ENCODE measurements at places on chromosomes 12 and 14.

- DNase-seq, result peak; percentile 27
Measured at GRCh38 chr14:92960706-92961566, 38.0 kb downstream of the CHGA start.

DNA sequence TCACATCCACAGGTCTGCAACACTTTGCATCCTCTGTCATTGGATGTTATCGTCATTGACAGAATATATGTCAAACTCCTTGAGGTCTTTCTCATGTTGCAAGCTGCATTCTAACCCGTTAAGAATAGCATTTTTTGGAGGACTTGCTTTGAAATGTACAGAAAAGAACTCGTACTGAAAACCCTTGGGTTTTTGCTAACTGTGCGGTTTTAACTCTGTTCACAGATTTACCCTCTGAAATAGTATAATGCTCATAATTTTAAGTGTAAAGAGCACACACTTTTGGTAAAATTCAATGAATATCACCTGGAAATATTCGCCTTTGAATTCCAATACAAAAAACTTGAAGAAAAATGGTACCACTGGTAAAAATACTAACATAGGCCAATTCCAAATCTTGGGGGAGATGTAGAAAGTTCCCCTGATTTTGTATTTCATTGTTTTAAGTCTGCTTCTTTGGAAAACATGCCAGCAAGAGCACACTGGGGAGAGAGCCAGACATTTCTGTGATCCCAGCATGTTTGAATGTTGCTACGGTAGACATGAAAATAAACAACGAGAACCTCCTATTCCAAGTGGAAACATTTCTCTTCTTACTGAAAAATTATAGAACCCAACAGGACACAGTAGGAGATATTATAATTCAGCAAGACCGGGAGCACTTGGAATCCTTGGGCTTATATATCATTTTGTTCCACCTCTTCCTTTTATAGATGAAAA is 446.0 kb downstream of the AEBP2 start:
- DNase-seq, result no peak

GRCh38 chr12:124399622-124400021 is 104.7 kb downstream of the RFLNA start:
- DNase-seq, result no peak

DNA sequence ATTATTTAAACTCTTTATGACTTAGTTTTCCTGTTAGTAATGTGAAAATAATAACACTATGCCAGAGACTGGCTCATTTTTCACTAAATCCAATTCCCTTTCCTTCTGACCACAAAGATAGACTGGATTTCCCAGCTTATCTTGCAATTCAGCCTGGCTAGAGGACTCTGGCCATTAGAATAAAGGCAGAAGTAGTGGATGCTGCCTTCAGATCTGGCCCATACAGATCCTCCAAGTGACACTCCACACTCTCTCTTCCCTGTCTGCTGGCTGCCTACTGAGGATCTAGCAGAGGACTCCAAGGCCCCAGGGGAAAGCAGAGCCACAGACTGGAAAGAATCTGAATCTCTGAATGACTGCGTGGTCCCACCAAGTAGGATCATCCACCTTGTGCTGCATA is 188.8 kb upstream of the LMNTD1 start:
- DNase-seq, result no peak

DNA sequence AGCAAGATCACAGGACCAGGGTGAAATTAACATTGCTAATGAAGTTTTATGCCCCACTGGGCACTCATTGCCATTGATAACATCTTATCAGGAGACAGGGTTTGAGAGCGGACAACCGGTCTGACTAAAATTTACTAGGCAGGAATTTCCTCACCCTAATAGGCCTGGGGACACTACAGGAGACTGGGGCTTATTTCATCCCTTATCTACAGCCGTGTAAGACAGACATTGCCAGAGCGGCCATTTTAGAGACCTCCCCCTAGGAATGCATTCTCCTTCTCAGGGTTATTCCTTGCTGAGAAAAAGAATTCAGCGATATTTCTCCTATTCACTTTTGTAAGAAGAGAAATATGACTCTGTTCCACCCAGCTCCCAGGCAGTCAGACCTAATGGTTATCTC is 8.3 kb downstream of the OR4K17 start:
- no peak for DNase-seq

DNA sequence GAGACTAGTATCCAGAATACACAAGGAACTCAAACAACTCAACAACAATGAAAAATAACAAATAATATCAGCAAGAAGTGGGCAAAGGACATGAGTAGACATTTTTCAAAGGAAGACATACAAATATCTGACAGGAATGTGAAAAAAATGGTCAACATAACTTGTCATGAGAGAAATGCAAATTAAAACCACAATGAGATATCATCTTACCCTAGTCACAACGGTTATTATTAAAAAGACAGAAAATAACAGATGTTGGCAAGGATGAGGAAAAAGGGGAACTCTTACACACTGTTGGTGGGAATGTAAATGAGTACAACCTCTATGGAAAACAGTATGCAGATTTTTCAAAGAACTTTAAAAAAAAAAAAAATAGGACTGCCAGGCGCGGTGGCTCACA is 20.4 kb downstream of the VWF start:
- no peak for DNase-seq

DNA sequence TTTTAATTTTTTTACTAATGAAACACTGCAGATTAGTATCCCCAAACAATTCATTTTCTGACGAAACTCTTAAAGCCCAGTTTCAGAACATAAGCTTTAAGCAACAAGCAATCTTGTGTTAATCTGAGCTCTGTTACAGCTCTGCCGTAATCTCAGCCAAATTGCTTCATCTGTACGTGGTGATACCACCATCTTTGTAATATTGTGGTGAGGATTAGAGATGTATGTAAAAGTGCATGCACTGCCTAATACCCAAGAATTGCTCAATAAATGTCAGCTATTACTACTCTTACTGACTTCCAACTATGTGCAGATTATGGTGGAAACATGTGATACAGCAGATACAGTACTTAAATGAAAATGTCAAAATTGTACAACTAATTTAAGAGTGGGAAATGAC is 1.8 kb downstream of the AKAP5 start:
- DNase-seq, result no peak

DNA sequence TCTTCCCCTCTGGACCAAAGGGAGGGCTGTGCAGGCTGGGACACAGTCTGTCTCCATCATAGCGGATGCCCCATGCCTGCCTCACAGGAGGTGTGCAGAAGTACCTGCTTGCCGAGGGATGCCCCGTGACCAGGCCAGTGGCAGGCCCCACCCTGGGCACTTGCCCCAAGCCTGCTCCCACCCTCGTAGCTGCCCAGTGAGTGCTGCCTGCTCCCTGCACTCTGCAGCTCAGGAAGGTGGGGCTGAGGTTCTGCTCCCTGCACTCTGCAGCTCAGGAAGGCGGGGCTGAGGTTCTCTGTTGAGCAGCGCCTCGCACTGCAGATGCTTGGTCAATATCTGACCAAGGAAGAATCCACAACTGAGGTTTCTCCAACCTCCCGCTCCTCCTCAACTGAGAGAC is 6.9 kb downstream of the MMAB start:
- DNase-seq, result no peak

GRCh38 chr12:27549236-27549800 is 25.3 kb downstream of the PPFIBP1 start:
- DNase-seq, result no peak

- no peak for DNase-seq
Measured at GRCh38 chr12:92130999-92131398, 14.6 kb downstream of the BTG1 start.

DNA sequence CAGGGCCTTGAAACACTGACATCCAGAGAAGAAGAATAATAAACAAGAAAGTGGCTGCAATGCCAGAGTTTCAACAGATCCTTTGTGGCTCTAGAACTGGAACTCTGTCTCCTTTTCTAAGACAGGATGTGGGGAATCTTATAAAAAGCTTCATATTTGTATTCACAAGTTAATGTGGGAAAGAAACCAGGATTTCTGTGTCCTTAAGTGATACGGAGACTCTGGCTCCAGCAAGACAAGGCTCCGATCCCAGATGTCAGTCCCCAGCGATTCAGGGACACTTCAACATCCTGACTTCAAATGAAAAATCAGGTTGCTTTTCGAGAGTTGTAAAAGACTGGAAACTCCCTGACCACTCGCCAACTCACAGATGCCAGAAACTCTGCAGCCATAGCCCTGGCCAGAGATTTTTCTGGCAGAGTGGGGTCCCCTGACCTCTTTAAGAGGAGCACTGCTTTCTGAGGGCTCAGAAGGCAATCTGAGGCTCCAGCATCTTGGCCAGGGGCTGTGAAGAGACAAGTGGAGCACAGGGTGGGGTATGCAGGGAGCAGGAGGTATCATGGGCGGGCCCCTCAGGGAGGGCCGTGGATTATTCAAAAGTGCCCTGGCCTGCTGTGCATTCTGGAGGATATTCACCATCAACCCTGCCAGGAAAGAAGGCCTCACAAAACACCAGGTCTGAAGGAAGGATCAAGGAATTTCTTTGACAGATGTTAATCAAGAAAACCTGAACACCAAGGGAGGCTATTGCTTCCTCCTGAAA is 53.3 kb downstream of the TMX1 start:
- DNase-seq, result no peak

DNA sequence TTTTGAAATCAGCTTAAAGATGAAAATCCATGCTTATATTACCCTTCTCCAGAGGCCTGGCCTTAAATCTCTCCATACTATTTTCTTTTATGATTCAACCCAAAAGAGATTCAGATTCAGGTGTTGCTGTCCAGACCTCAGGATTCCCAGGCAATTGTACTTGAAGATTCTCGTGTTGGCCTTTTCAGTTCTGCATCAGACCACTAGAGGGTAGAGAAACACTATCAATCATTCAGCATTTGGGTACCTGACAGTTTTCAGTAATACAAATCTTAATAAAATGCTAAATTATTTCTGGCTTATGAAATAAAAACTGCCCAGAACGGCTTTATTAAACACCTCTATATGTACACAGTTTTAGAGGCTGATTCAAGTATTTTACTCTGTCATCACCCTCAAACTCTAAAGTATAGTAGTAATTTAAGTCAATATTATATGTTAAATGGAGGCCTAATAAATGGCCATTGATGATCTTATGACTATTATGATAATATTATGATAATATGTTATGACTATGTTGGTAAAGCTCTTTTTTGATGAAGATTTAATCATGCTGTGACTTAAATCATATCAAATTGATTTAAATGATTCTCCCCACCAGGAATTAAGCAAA is 301.1 kb downstream of the DUSP6 start:
- DNase-seq, result no peak

DNA sequence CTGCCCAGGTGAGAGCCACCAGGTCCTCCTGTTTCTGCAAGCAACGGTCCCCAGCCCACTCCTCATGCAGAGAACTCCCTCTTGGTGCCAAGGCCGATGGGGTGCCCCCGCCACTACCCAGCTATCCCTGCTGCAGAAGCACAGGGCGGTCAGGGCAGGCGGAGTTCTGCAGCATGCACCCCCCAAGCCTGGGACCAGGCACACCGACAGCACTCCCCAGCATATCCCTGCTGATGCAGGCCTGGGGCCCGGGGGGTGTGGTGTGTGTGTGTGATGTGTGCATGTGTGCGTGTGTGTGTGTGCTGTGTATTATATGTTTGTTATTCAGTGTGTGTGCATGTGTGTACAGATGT is 27.7 kb upstream of the FZD10 start:
- DNase-seq, result no peak

DNA sequence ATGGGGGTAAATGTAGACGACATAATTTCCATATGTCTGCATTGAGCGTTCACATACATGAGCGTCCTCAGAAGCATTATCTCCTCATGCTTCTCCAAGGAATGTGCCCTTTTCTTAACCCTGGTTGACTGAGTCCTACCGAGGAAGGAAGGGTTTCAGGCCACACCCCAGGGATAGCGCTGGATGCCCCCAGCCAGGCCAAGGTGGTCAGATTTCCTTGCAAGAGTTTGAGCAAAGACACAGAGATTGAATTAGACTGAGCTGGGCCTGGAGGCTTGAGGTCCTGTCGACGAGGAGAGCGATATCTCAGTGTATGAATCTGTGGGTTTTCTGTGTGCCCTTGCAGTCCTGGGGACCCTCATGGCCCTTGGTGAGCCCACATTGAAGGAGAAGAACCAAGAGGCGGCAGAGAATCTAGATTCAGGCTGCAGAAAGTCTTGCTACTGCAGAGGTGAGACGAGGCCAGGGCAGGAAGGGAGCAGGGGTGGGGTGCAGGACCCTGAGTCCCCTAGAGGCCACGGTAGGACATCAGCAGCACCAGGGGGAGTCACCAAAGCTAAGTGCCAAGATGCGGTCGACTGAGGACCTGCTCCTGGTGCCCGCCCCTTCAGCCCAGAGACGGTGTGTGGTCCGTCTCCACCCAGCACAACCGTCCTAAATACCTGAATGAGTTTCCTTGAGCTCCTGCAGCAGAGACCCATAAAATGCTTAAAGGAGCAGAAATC is 94.7 kb upstream of the DIO3 start:
- DNase-seq, result no peak

Data from CD8-positive, alpha-beta memory T cell (primary cell).